GM12892 (cell line): ENCODE measurements at places on chromosomes 16 and 17.

- no peak for DNase-seq
These were observed 46.1 kb upstream of the MTMR4 start for GRCh38 chr17:58560511-58560910.

DNA sequence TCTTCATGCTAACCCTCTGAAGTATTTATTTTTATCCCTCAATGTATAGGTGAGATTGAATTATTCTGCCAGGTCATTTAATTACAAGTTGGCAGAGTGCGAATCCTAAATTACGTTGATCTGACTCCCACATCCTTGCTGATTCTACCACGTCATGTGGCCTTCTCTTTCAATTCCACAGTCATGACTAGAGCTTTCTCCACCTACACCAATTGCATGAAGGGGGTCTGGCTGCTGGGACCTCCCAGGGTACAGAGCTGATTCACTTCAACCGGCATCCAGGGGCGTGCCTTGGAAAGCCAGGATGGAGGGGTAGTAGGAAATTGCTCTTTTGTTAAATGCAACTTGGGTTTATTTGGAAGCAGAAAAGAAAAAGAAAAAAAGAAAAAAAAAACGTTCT is 41.1 kb upstream of the CDH13 start:
- no peak for DNase-seq

- no peak for DNase-seq
These were observed 20.1 kb downstream of the TPSD1 start for GRCh38 chr16:1275791-1276579.

- DNase-seq: no peak
These were observed 239.4 kb downstream of the IRF8 start for GRCh38 chr16:86138121-86139085.

DNA sequence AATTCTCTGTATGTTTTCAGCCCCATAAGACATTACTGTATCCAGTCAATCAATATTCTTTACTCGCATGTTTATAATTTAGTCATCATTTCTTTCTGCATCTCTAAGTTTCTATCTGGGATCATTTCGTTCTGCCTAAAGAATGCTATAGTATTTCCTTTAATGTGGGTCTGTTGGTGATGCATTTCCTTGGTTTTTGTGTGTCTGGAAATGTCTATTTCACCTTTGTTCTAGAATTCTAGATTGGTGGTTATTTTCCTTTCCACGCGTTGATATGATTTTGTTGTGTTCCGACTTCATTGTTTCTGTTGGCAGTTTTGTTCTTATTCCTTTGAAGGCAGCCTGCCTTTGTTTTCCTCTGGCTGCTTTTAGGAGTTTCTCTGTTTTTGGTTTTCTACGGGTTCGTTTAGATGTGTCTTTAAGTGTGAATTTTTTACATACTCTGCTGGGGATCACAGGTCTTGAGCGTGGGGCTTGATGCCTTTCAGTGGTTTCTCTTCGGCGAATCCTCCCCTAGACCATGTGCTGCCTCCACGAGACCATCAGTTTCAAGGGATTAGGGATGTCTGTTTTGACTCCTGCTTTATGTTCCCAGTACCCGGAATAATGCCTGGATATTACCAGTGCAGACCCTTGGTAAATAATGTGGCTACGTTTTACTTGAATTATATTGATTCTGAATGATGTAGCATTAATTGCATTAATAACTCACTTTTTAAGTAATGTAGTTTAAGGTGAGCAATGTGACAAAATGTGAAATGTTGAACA is 23.5 kb downstream of the POLR3E start:
- no peak for DNase-seq

- no peak for DNase-seq
These were observed 149.0 kb upstream of the PLCG2 start for GRCh38 chr16:81629896-81630634.

- no peak for DNase-seq
These were observed 10.3 kb downstream of the TRIM25 start for GRCh38 chr17:56903560-56903959.

DNA sequence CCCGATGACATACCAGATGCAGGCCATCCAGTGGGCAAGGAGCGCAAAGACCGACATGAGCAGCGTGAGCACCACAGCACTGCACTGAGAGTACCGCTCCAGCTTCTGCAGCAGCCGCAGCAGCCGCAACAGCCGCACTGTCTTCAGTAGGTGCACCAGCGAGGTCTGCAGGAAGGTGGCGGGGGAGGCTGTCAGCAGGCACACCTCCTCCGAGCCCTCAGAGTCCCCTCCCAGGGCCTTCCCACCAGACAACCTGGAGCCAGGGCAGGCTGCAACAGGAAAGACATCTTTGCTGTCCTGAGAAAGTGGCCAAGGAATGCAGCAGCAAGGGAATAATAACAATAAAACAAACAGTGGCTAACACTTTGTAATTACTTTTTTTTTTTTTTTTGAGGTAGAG is 9.1 kb downstream of the KCNH4 start:
- DNase-seq: no peak

- no peak for DNase-seq
These were observed 74.1 kb downstream of the CCDC182 start for GRCh38 chr17:57670769-57671569.

- DNase-seq: no peak
These were observed 34.3 kb downstream of the LIMD2 start for GRCh38 chr17:63665527-63666214.

- peak; percentile 94 for DNase-seq
These were observed 33.7 kb upstream of the RPH3AL start for GRCh38 chr17:386141-386876.

- no peak for DNase-seq
These were observed 58.6 kb upstream of the TOB1 start for GRCh38 chr17:50924800-50925199.

DNA sequence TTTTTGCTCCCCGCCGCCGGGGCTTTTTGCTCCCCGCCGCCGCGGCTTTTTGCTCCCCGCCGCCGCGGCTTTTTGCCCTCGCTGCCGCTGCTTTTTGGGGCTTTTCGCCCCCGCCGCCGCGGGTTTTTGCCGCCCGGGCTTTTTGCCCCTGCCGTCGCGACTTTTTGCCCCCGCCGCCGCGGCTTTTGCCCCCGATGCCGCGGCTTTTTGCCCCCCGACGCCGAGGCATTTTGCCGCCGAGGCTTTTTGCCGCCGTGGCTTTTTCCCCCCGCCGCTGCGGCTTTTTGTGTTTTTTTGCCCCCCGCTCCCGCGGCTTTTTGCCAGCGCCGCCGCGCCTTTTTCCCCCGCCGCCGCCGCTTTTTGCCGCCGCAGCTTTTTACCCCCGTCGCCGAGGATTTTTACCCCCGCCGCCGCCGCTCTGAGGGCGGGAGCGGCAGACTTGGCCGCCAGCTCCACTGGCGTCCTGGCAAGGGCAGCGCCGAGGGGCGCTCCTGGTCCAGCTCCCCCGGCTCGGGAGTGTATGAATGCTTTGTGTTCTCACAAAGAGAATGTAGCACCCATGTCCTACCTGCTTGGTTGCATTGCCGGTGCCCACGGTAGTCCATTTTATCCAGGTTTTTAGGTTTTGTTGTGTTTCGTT is 151.7 kb downstream of the KCNJ18 start:
- no peak for DNase-seq

GRCh38 chr16:12811441-12812383 is 8.0 kb upstream of the CPPED1 start:
- no peak for DNase-seq

- DNase-seq: no peak
These were observed 1.0 kb downstream of the TLE7 start for GRCh38 chr16:71440669-71441347.

- DNase-seq: no peak
These were observed 164.5 kb upstream of the PIRT start for GRCh38 chr17:11002417-11002816.

DNA sequence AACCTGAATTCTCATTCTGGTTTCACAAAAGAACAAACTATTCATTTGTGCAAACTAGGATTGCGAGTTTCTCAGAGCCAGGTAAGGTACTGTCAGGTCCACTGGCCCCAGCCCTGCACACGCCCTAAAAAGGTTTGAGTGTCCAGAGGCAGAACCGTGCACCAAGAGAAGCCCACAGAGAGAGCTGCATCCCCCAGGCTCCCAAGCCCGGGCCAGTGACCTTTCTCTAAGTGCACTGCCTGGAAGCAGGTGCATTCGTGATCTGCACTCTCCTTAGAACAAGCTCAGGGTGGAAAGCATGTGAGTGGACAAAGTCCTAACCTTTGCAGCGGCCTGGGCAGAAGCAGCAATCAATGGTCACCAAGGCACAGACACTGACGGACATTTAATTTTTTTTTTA is 26.8 kb downstream of the MEAK7 start:
- DNase-seq: no peak

- no peak for DNase-seq
These were observed 20.6 kb downstream of the RGS11 start for GRCh38 chr16:255183-255582.

- DNase-seq: no peak
These were observed 19.7 kb downstream of the PITPNM3 start for GRCh38 chr17:6536566-6537065.

- no peak for DNase-seq
These were observed 26.8 kb downstream of the METTL16 start for GRCh38 chr17:2484876-2485275.

- DNase-seq: no peak
These were observed 21.7 kb downstream of the CARHSP1 start for GRCh38 chr16:8847145-8847544.

DNA sequence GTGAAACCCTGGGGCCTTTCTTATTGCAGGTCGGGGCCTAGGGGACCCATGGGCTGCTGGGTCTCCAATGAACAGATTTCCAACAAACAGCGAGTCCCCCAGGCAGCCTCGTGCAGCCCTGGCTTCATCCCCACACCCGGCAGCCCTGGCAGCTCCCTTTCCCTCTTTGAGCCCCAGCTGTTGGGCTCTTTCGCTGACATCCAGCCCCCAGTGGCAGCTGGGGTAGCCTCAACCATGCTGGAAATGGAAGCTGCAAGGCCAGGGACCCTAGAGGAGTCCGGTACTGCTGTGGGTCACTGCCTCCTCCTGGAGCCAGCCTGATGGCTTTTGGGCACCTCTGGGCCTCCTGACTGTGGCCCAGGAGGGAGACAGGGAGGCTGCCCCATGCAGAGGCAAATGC is 5.9 kb downstream of the RPUSD1 start:
- DNase-seq: no peak

- no peak for DNase-seq
These were observed 524 bp downstream of the IQCK start for GRCh38 chr16:19718624-19718965.

GRCh38 chr17:34511265-34511664 is 68.1 kb upstream of the TMEM132E start:
- no peak for DNase-seq

- no peak for DNase-seq
These were observed 8.4 kb downstream of the RARA start for GRCh38 chr17:40317345-40317873.
